ENCODE measurements at places on chromosomes 6 and 20. TPM values are rescaled to one million over a fixed set of nuclear protein-coding genes. Genes with fewer than 3 reads are reported as not detected.

The CCN2 gene
- 13.8 TPM for total RNA-seq

- H3K4me1 ChIP-seq, result peaks cover 6% of the 10 kb centered on the region
- H3K36me3 ChIP-seq, result no peaks in the 10 kb centered on the region
- H3K4me3 ChIP-seq, result no peak overlapping the region
- no peaks in the 10 kb centered on the region for H3K27me3 ChIP-seq
- DNase-seq, result no peak
- no peak overlapping the region for H3K27ac ChIP-seq
Measured at GRCh38 chr6:119352001-119352400, 2.4 kb upstream of the MAN1A1 start.

The SLC17A9 gene
- total RNA-seq, result 64.7 TPM

GRCh38 chr20:58155148-58155925 is 73.1 kb downstream of the ANKRD60 start:
- H3K4me1 ChIP-seq, result no peaks in the 10 kb centered on the region
- no peak overlapping the region for H3K4me3 ChIP-seq
- H3K27ac ChIP-seq, result no peak overlapping the region
- H3K36me3 ChIP-seq, result no peaks in the 10 kb centered on the region
- no peak for DNase-seq
- H3K27me3 ChIP-seq, result peaks cover 2% of the 10 kb centered on the region
